ENCODE measurements at places on chromosomes 5 and 9. TPM values are rescaled to one million over a fixed set of nuclear protein-coding genes. Genes with fewer than 3 reads are reported as not detected.

- no peak overlapping the region for H3K4me3 ChIP-seq
- H3K4me1 ChIP-seq, result no peaks in the 10 kb centered on the region
- H3K27ac ChIP-seq, result no peak overlapping the region
- DNase-seq, result no peak
Observed at GRCh38 chr5:45642370-45642769, 53.8 kb downstream of the HCN1 start.

- peaks cover 19% of the 10 kb centered on the region for H3K27me3 ChIP-seq
- no peaks in the 10 kb centered on the region for H3K36me3 ChIP-seq
- H3K4me3 ChIP-seq, result no peak overlapping the region
- DNase-seq, result no peak
- peaks cover 8% of the 10 kb centered on the region for H3K4me1 ChIP-seq
- no peak overlapping the region for H3K27ac ChIP-seq
Observed at GRCh38 chr9:130944510-130945058, 5.5 kb upstream of the FIBCD1 start.

DNA sequence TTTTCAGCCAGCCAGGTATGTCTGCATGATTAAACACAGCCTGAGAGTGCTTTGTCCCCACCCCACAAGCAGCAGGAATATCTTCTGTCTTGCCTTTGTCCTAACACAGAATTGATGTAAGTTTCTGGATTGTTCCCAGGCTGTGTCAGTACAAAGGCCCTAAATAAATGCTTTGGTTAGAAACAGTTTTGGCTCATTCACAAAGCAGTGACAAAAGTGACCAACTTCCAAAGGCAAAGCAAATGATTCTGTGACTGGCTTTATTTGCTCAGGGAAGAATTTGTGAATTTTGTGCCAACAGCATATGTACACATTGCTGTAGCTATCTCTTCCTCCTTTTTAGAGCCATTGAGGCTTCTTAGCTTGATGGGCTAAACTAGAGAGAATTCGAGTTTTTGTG is 133.7 kb downstream of the PLPPR1 start:
- no peak overlapping the region for H3K27ac ChIP-seq
- no peak overlapping the region for H3K4me3 ChIP-seq
- no peak for DNase-seq

- no peak overlapping the region for H3K27ac ChIP-seq
- H3K27me3 ChIP-seq, result no peaks in the 10 kb centered on the region
- no peak overlapping the region for H3K4me3 ChIP-seq
- no peak for DNase-seq
- H3K36me3 ChIP-seq, result peaks cover 79% of the 10 kb centered on the region
- peaks cover 49% of the 10 kb centered on the region for H3K4me1 ChIP-seq
Observed at GRCh38 chr9:110168486-110168885, 39.5 kb downstream of the C9orf152 start.

- peaks cover 19% of the 10 kb centered on the region for H3K36me3 ChIP-seq
- H3K27ac ChIP-seq, result no peak overlapping the region
- DNase-seq, result no peak
- peaks cover 5% of the 10 kb centered on the region for H3K4me1 ChIP-seq
- H3K4me3 ChIP-seq, result no peak overlapping the region
- no peaks in the 10 kb centered on the region for H3K27me3 ChIP-seq
Observed at GRCh38 chr9:96483733-96484390, 33.9 kb downstream of the HABP4 start.

DNA sequence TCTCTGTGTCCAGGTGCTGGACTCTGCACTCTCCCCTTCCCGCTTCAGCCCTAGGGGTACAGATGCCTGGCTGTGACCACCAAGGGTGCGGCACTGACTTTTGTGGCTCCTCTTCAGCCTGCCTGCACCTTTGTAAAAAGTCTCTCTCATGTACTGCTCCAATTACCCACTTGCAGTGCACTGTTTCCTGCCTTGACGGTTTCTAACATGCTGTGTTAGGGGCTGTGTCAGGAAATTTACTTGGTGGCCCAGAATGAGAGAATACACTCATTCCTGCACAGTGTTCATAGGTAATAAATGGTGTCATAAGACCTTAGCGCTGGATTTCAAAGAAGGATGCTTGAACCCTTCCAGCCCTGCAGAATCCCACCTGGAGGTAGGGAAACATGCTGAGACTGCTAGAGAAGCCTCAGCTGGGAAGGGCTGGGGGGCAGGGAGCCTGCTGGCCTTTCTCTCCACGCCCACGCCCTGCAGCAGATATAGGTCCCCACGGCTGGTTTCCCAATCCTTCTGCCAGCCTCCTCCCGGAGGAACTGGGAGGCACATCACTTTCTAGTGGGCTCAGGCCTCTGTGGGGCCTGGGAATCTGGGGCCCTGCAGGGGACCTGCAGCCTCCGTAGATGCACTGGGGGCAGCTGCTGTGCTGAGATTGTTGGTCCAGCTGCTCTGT is 17.6 kb upstream of the HRH2 start:
- peak overlapping the region; percentile 76 for H3K27ac ChIP-seq
- no peak for DNase-seq
- H3K4me3 ChIP-seq, result no peak overlapping the region
- peaks cover 14% of the 10 kb centered on the region for H3K27me3 ChIP-seq

Gene TCOF1
- total RNA-seq, result 69.6 TPM

Gene C5orf58
- total RNA-seq, result not detected

Gene CCDC183
- total RNA-seq, result 1.1 TPM

Gene MARVELD2
- total RNA-seq, result 0.17 TPM

Measured in activated CD4-positive, alpha-beta T cell treated with anti-CD3 and anti-CD28 coated beads, Interleukin-2, amount 10 ng/mL, durations not matched to agents 7 days and 5 days (primary cell).